Type B pancreatic cell (in vitro differentiated cells): ENCODE measurements at places on chromosomes 7 and 10.

- peaks cover 10% of the 10 kb centered on the region for H3K36me3 ChIP-seq
- DNase-seq, result no peak
- no peak overlapping the region for H3K27ac ChIP-seq
- peaks cover 17% of the 10 kb centered on the region for H3K4me1 ChIP-seq
- H3K4me3 ChIP-seq, result peak overlapping the region; percentile 80
Measured at GRCh38 chr7:55019191-55019690, 424 bp downstream of the EGFR start.

DNA sequence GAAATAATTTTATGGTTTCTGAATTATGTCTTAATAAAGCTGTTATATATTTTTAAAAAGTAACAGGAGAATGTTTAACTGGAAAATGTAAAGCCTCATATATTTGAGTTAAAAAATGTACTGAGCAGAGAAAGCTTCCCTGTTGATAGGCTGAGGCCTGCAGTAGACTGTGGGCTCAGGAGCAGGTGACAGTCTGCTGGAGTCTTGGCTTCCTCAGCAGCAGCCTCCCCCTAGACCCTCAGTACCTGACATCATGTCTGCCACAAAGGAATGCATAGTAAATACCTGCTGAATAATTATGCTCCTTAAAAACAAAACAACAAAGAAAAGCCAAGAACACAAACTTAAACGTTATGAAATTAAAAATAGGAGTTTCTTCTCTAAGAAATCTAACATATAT, 73.9 kb upstream of the NOBOX start:
- H3K27me3 ChIP-seq, result peaks cover 9% of the 10 kb centered on the region
- H3K27ac ChIP-seq, result no peak overlapping the region
- DNase-seq, result no peak
- H3K4me3 ChIP-seq, result no peak overlapping the region
- no peaks in the 10 kb centered on the region for H3K4me1 ChIP-seq

DNA sequence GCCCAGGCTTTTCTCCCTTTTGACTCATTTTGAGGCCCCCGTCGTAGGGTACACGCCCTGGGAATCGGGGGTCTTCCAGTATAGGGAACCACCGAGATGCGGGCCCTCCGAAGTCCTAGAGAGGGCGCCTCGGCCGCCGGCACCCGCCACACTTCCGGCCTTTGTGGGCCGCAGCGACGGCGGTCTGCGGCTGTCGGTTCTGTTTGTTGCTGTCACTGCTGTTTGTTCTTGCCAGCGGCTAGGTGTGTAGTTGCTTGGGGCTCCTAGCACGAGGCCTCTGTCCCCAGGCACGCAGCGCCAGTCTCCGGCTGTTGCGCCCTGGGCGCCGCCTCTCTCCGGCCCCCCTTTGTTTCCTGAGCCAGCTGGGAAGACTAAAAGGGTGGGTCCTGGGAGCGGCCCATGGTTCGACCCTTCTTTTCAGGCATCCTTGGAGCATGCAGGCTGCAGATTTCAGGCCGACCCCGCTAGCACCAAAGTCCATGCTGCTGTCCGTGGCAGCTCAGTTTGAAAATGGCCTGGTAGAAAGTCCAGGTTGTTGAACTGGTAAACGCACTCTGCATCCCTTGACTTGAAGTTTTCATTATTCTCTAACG, 17.8 kb upstream of the ZKSCAN1 start:
- peak overlapping the region; percentile 69 for H3K27ac ChIP-seq
- H3K36me3 ChIP-seq, result no peaks in the 10 kb centered on the region
- no peak for DNase-seq

DNA sequence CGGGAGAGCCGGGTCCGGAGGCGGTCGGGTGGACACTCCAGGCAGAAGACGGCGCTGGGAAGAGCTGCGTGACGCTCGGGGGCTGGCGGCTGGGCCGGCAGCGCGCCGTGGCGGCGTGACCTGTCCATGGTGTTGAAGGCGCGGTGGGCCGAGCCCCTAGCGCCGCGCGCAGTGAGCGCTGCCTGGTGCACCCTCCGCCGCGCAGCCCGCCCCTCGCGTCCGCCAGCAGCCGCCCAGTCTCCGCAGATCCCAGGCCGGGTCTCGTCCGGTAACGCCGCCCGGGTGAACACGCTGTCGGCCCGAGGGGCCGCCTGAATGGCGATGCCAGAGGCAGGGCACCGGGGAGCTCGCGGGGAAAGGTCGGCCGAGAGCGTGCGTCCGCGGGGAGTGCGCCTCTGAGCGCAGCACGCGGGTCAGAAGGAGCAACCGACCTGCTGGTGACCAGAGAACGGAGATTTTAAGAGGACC, 657 bp upstream of the TMEM178B start:
- H3K36me3 ChIP-seq, result no peaks in the 10 kb centered on the region
- peak overlapping the region; percentile 88 for H3K4me3 ChIP-seq

DNA sequence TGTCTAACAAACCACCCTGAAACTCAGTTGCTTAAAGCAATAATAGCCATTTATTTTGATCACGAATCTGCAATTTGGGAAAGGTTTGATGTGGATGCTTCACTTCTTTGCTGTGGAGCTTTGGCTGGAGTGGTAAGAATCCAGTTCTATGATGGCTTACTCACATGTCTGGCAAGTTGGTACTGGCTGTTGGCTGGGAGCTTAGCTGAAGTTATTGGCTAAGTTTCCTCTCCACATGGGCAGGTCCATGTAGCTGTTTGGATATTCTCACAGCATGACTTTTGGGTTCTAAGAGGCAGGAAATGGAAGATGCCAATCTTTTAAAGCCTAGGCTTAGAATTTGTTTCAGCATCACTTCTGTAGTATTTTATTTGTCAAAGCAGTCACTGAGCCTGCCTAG, 277.6 kb upstream of the NRP1 start:
- H3K27ac ChIP-seq, result no peak overlapping the region
- no peaks in the 10 kb centered on the region for H3K36me3 ChIP-seq
- H3K27me3 ChIP-seq, result peaks cover 5% of the 10 kb centered on the region
- DNase-seq, result no peak
- H3K4me3 ChIP-seq, result no peak overlapping the region
- peaks cover 13% of the 10 kb centered on the region for H3K4me1 ChIP-seq

- no peaks in the 10 kb centered on the region for H3K4me1 ChIP-seq
- H3K27me3 ChIP-seq, result peaks cover 16% of the 10 kb centered on the region
- DNase-seq, result no peak
- H3K4me3 ChIP-seq, result no peak overlapping the region
- no peak overlapping the region for H3K27ac ChIP-seq
Measured at GRCh38 chr7:73602721-73603651, 21.3 kb downstream of the MLXIPL start.

GRCh38 chr10:36183056-36183455, 541.0 kb upstream of the FZD8 start:
- no peak overlapping the region for H3K27ac ChIP-seq
- H3K27me3 ChIP-seq, result no peaks in the 10 kb centered on the region
- no peak overlapping the region for H3K4me3 ChIP-seq
- H3K36me3 ChIP-seq, result no peaks in the 10 kb centered on the region
- DNase-seq, result no peak
- H3K4me1 ChIP-seq, result peaks cover 3% of the 10 kb centered on the region

- H3K27me3 ChIP-seq, result peaks cover 4% of the 10 kb centered on the region
- H3K4me1 ChIP-seq, result no peaks in the 10 kb centered on the region
- H3K27ac ChIP-seq, result no peak overlapping the region
- H3K4me3 ChIP-seq, result no peak overlapping the region
- H3K36me3 ChIP-seq, result peaks cover 9% of the 10 kb centered on the region
- no peak for DNase-seq
Measured at GRCh38 chr7:155007947-155008346, 5.0 kb upstream of the PAXIP1 start.

- no peak overlapping the region for H3K27ac ChIP-seq
Measured at GRCh38 chr10:129796710-129797420, 167.2 kb downstream of the EBF3 start.

DNA sequence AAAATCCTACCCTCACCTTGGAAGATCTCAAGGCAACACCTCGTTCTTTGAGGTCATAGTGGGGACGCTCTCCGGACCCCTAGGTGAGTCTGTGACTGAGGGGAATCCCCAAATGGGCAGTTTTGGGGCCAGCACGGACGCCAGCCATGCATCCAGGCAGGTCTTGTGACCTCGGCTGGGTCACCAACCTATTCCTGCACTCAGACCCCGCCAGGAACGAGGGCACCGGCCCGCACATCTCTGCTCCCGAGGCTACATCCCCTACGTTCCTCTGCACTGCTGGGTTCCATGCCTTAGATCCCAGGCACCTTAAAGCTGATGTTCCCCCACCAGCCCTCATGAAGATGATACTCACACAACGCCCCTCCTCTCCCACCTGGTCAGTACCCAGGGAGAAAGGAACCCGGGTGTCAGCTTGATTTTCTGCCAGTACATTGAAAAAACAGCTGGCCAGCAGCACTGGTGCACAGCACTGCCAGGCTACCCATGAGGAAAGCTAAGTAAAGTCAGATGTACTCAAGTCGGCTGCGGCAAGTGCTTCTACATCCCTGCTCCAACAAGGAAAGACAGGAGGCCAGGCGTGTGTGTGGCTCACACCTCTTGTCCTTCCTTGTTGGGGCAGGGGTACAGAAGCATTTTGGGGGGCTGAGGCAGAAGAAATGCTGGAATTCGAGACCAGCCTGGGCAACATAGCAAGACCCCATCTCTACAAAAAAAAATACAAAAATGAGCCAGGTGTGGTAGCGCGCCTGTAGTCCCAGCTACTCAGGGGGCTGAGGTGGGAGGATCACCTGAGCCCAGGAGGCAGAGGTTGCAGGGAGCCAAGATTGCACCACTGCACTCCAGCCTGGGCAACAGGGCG, 48.1 kb downstream of the DIP2C start:
- H3K4me1 ChIP-seq, result peaks cover 22% of the 10 kb centered on the region
- DNase-seq, result no peak
- peaks cover 18% of the 10 kb centered on the region for H3K36me3 ChIP-seq
- peak overlapping the region; percentile 96 for H3K27ac ChIP-seq
- H3K4me3 ChIP-seq, result no peak overlapping the region

DNA sequence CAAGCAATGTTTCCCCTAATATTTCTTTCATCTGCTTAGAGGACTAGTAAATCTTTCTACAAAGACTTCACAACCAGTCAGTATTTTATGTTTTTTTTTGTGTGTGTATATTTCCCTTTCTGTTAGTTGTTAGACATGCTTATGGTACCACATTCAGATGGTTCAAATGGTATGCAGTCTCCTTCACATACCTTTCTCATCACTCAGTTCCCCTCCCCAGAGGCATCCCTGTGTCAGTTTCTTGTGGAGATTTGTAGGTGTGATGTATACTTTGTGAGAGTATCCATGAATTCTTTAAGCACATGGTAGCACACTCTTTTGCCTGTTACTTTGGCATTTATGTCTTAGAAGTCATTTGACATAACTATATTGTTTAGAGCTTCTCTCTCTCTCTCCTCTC, 4.4 kb downstream of the ZNF485 start:
- H3K4me1 ChIP-seq, result peaks cover 8% of the 10 kb centered on the region
- no peak overlapping the region for H3K4me3 ChIP-seq
- DNase-seq, result no peak
- H3K27ac ChIP-seq, result no peak overlapping the region
- H3K27me3 ChIP-seq, result no peaks in the 10 kb centered on the region
- H3K36me3 ChIP-seq, result peaks cover 31% of the 10 kb centered on the region

GRCh38 chr7:41705109-41705901, 2.4 kb upstream of the INHBA start:
- H3K4me1 ChIP-seq, result peaks cover 45% of the 10 kb centered on the region
- H3K4me3 ChIP-seq, result peak overlapping the region; percentile 86
- peak; percentile 92 for DNase-seq
- peak overlapping the region; percentile 84 for H3K27ac ChIP-seq

DNA sequence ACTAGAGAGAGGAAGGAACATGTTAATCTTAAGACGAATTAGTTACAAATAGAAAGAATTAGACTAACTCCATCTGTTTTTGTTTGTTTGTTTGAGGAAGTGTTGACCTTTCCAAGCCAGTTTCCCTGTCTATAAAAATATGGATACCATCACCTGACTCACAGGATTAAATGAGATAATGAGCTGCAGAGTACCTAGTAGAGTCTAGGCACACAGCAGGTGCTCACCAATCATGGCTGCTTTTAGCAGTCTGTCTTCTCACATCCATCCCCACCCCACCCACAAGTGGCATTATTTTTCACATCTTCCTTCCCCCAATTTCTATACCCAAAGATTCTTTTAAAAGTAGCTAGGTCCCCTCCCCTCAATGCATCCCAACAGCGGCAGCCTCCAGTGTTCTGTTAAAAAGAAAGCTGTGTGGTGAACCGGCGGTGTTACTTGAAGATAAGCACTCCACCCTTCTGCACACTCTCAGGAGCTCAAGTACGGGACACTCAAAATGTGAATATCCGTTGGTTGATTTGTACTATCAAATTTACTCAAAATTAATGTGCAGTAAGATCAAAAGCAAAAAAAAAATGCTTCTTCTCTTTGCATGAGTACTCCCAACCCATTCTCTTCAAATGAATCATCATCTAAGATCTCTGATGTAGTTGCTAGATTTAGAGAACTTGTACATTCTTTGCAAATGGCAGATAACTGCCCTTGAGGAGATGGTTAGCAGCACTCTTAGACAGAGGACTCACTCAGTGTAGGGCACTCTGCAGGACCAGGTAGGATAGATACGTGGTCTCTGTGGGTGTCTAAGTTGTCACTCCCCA, 145.4 kb upstream of the ASAH2 start:
- no peak for DNase-seq
- H3K27me3 ChIP-seq, result no peaks in the 10 kb centered on the region
- H3K4me3 ChIP-seq, result no peak overlapping the region
- H3K36me3 ChIP-seq, result peaks cover 4% of the 10 kb centered on the region
- no peak overlapping the region for H3K27ac ChIP-seq

DNA sequence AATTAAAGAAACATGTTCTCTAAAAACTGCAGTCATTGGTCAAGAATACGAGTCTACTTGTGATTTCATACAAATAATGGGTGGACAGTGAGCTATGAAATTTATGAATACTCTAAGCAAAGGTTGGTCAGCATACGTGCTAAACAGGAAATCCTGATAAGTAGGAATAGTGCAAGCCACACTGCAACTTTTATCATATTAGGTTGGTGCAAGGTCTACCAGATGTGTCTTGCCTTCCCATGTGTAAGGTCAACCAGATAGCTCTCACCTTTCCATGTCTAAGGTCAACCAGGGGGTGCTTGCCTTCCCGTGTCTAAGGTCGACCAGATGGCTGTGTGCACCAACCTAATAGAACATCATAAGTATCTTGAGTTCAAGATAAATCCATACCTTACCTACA, 2.0 kb upstream of the ITGB1 start:
- no peak for DNase-seq
- H3K27me3 ChIP-seq, result no peaks in the 10 kb centered on the region
- no peaks in the 10 kb centered on the region for H3K36me3 ChIP-seq
- H3K4me1 ChIP-seq, result peaks cover 32% of the 10 kb centered on the region
- peak overlapping the region; percentile 96 for H3K4me3 ChIP-seq
- H3K27ac ChIP-seq, result peak overlapping the region; percentile 98

- no peak overlapping the region for H3K27ac ChIP-seq
- no peak for DNase-seq
- H3K4me1 ChIP-seq, result no peaks in the 10 kb centered on the region
- H3K27me3 ChIP-seq, result no peaks in the 10 kb centered on the region
Measured at GRCh38 chr7:5470167-5470532, 46.5 kb upstream of the TNRC18 start.

- no peaks in the 10 kb centered on the region for H3K36me3 ChIP-seq
- no peak overlapping the region for H3K4me3 ChIP-seq
- H3K4me1 ChIP-seq, result peaks cover 4% of the 10 kb centered on the region
- no peak overlapping the region for H3K27ac ChIP-seq
- peak; percentile 67 for DNase-seq
- H3K27me3 ChIP-seq, result no peaks in the 10 kb centered on the region
Measured at GRCh38 chr7:76512941-76513816, 2.8 kb downstream of the UPK3B start.
